AG09309 (cell line): ENCODE measurements at places on chromosomes 11 and 22.

DNA sequence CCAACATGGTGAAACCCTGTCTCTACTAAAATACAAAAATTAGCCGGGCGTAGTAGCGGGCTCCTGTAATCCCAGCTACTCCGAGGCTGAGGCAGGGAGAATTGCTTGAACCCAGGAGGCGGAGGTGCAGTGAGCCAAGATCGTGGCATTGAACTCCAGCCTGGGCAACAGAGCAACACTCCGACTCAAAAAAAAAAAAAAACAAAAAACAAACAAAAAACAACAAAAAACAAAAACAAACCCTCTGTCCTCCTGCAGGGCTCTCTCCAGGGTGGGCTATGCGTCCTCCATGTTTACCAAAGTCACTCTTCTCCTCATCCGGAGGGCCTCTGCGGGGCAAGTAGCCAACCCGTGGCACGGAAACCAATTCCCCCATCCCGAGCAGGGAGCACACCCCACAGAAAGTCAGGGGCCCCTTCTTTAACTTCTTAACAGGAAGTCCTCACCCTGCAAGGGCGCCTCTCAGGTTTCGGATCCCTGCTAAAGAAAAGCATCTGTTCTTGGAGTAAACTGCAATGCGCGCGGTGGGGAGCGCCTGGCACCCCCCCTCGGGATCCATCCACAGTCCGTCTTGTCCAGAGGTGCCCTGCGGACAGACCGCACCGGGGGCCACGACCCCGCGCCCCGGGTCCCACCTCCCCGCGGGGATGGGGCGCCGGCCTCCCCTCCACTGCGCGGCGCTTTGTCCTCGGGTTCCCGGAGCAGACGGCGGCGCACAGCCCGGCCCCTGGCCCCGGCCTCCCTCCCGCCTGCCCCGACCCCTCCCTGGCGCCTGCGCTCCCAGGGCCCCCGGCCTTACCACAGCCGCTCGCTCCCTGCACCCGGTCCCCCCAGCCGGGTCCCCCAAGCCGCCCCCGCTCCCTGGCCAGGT is 712 bp downstream of the CERK start:
- DNase-seq: no peak

DNA sequence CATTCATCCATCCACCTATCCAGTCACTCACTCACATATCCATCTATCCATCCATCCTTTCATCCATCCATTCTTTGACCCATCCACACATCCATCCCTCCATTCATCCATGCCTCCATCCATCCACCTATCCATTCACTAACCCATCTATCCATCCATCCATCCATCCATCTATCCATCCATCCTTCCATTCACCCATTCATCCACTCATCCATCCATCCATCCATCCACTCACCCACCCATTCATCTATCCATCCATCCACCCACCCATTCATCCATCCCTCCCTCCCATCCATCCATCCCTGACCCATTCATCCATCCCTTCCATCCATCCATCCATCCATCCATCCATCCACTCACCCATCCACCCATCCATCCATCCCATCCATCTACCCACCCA is 4.9 kb upstream of the MUC2 start:
- no peak for DNase-seq

- no peak for DNase-seq
Observed at GRCh38 chr11:132779497-132779896, 752.8 kb downstream of the OPCML start.

GRCh38 chr11:44950031-44950624 is 555 bp downstream of the TP53I11 start:
- no peak for DNase-seq

- no peak for DNase-seq
Observed at GRCh38 chr11:105632316-105632715, 22.4 kb downstream of the GRIA4 start.

- DNase-seq: no peak
Observed at GRCh38 chr11:28860893-28861292, 752.7 kb downstream of the METTL15 start.

- no peak for DNase-seq
Observed at GRCh38 chr11:36432093-36432469, 78.0 kb downstream of the TRAF6 start.

DNA sequence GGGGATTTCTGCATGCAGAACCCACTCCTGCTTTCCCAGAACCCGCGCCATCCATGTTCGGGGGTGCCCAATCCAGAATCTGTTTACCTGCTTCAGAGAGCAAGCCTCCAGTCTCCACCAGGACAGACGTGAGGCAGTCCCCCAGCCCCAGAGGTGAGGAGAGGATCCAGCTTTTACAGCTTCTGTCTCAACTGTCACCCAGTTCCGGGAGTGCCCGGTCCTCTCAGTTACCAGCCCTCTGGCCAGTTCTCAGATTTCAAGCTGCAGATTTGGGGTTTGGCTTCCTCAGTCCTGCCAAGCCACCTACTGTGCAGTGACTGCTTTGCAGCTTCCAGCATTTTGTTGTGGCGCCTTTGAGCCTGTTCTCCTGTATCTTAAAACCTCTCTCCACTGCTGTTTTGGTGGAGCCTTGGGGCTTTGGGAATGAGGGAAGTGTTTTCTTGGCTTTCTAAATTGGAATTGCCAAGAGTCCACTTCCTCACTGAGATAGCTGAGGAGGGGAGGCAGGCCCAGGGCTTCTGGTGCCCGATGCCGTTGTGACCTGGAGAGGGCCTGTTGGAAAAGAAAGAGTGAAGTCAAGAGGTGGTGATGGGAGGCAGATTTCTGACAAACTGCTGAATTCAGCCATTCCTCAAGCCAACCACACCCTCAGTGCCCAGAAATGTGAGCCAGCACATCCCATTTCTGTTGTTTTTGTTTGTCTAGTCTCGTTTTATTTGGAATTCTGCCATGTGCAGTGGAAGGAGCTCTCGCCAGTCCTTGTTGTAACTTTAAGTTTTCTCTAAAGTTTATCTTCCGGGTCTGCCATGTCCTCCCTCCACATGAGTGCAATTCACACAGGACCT is 513.4 kb downstream of the TBC1D22A start:
- DNase-seq: no peak

DNA sequence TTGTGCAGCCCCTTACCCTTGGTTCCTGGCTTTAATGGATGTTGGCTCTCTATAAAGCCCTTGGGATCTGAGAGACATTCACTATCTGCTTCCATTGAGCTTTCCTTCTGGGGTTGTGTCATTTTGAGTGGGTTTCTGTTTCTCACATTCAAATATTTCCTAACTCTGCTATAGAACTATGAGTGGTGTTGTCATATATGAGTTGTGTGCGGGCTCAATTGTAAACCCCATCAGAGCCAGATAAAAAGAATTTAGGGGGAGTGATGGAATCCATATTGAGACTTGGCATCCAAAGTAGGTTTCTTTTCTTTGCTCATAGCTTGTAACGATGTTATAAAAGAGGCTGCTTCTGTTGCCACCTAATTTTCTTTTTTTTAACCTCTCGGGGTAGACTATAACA is 41.8 kb upstream of the SPON1 start:
- no peak for DNase-seq

GRCh38 chr11:460331-461199 is 10.5 kb downstream of the PTDSS2 start:
- DNase-seq: no peak

GRCh38 chr11:36508743-36509142 is 1.3 kb downstream of the TRAF6 start:
- DNase-seq: no peak

DNA sequence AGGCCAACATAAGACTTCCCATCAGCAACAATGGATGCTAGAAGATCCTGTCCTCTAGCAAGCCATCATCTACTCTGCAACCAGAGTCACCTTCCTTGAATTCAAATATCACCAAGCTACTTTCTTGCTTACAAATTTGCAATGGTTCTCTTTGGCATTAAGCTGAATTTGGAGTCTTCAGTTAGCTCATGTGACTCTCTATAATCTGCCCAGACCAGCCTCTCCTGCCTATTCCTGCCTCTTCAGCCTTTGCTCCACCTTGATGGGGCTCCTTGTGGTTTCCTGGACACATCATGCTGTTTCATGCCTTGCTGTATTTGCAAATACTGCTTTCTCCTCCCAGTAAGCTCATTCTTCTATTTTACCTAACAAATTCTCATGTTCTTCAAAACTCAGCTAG is 82.3 kb downstream of the RASSF10 start:
- no peak for DNase-seq

DNA sequence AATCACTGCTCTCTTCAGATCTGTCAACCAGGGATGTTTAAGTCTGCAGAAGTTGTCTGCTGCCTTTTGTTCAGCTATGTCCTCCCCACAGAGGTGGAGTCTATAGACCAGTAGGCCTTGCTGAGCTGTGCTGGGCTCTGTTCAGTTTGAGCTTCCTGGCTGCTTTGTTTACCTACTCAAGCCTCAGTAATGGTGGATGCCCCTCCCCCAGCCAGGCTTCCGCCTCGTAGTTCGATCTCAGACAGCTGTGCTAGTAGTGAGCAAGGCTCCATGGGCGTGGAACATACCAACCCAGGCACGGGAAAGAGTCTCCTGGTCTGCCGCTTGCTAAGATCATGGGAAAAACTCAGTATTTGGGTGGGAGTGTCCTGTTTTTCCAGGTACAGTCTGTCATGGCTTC is 27.6 kb upstream of the CASP12 start:
- no peak for DNase-seq
